Omental fat pad (tissue), 4 donors: ENCODE measurements at places on chromosomes 12 and 14. TPM values are rescaled to one million over a fixed set of nuclear protein-coding genes. Genes with fewer than 3 reads are reported as not detected.

GRCh38 chr12:32926963-32927362 lies 30.4 kb upstream of the PKP2 start:
- DNase-seq, result no peak

DNA sequence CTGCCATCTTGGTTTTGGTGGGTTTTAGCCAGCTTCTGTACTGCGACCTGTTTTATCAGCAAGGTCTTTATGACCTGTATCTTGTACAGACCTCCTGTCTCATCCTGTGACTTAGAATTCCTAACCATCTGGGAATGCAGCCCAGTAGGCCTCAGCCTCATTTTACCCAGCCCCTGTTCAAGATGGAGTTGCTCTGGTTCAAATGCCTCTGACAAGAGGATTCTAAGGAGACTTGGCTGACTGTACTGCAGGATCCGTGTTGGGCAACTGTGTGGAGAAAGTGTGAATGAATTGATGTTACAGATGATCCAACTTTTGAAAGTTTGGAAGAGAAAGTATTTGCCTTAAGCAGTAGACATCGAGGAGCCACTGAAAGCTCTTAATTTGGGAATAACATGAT lies 91.0 kb downstream of the TTLL5 start:
- no peak for DNase-seq

GRCh38 chr12:108597559-108598471 lies at the start of gene TMEM119:
Gene TMEM119, minus strand, starts transcription at chr12:108598084. Its CDS starts 5,701 bp downstream, at chr12:108592383.
- no peak for DNase-seq

DNA sequence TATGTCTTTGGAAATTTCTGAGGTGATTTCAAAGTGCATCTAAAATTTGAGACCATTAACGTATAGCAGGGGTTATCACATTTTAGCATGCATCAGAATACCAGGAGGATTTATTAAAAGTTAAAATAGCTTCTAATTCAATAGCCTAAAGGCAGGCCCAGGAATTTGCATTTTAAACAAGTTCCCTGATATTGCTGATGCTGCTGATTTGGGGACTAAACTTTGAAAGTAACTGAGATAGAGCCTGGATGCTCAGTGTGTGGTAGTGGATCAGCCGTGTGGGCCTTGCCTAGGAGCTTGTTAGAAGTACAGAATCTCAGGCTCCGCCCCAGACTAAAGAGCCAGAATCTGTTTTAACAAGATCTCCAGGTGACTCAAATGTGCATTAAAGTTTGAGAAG lies 375.0 kb upstream of the FBXO33 start:
- DNase-seq, result no peak

- no peak for DNase-seq
Measured at GRCh38 chr12:51855586-51856428, 7.3 kb upstream of the FIGNL2 start.

DNA sequence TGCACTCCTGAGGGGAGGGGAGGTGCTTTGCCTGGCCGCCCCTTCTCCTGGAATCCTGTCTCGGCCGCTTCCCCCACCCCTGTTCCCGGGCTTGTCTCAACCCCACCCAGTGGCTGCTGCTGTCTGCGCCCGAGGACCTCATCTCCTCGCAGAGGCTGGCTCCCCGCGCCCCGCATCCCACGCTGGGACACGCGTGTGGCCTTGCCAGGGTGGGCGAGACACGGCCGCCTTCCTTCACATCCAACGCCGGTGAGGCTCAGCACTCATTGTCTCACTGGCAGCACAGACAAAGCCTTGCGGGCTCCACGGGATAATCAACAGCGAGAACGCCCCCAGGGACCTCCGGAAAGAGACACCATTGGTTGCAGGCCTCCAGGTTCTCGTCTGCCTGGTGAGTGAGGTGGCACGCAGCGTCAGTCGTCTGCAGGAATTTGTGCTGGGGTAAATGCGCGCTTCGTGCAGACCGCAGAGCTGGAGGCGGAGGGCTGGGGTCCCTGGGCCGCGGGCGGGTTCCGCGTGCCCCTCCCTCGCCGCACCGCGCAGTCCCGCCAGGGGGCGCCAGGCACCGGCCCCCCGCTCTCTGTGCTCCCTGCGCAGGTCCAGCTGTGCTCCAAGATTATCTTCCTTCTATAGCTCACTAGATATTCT lies 26.8 kb downstream of the CCDC177 start:
- no peak for DNase-seq

Gene HOXC4
- total RNA-seq, result 0.84 TPM

DNA sequence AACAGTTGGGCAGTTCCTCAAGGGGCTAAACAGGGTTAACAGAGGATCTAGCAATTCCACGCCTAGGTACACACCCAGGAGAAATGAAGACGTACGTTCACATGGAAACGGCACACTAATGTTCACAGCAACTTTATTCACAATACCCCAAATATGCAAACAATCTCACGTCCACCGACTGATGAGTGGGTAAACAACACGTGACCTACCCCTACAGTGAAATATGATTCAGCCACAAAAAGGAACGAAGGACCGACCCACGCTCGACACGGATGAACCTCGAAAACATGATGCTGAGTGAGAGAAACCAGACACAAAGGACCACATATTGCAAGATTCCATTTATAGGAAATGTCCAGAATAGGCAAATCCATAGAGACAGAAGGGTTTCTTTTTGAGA lies 112.7 kb downstream of the NCOR2 start:
- no peak for DNase-seq

GRCh38 chr12:117002051-117002817 lies 91.5 kb downstream of the FBXW8 start:
- DNase-seq, result no peak

- no peak for DNase-seq
Measured at GRCh38 chr12:60194678-60195077, 598.8 kb downstream of the SLC16A7 start.

Gene MGP
- 851 TPM for total RNA-seq

GRCh38 chr14:98742001-98742400 lies 530.0 kb downstream of the BCL11B start:
- no peak for DNase-seq

GRCh38 chr12:124524231-124524925 lies 43.0 kb downstream of the NCOR2 start:
- DNase-seq, result no peak

GRCh38 chr14:76056128-76056527 lies 70.6 kb downstream of the IFT43 start:
- DNase-seq, result no peak

- no peak for DNase-seq
Measured at GRCh38 chr14:105851716-105852377, 325.5 kb downstream of the TMEM121 start.

DNA sequence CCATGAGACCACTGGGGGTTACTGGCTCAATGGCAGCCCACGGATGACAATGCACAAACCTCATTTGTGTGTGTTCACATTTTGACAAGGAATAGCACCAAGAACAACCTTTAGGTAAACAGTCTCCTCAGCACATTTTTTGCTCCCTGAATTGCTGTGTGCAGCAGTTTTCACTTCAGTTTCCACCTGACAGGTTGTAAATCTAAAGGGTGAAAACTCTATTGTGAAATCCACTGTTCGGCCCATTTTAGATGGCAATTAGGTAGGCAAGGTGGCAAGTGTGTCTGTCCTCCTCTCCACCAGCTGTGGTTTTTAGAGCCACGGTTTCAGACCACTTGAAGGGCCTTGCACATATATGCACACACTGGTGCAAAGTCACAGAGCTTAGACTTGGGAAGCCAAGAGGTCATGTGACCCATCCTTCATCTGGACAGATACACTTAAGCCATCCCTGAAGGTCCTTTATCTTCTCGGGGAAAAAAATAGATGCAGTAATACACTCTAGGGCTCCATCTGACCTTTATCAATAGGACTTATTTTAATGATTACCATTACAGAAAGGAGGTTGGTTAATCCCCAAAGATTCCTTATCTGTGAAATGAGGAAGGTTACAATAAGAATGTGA lies 23.2 kb downstream of the HAL start:
- DNase-seq, result no peak

DNA sequence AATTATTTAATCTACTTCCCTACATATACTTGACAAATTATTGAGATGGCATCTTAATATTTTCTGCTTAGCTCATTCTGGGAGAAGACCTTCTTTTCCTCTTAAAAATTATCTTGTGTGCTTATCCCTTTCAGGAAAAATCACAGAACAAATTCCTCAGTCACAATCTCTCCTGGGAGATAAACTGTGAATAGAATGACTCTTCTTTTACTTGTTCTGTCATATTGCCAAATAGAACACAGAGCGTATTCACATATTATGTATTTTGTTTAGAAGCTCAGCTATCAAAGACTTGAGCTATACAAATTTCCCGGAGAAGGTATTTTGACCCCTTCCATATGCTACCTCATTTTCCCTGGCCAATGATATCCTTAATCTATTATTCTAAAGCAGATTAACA lies 146.7 kb downstream of the TMEM117 start:
- DNase-seq, result no peak

Gene SYNDIG1L
- 0.32 TPM for total RNA-seq
